Testis (tissue), 5 donors: ENCODE measurements at places on chromosomes 2 and 18. TPM values are rescaled to one million over a fixed set of nuclear protein-coding genes. Genes with fewer than 3 reads are reported as not detected.

DNA sequence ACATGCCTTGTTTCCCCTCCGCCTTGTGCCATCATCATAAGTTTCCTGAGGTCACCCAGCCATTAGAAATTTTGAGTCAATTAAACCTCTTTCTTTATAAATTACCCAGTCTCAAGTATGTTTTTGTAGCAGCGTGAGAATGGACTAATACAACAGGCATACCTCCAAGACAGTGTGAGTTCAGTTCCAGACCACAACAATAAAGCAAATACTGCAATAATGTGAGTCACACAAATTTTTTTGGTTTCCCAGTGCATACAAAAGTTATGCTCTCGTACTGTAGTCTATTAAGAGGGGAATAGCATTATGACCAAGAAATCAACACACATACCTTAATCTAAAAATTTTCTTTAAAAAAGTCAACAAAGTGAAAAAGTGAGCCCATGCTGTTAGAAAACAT lies 217.2 kb downstream of the NR4A2 start:
- no peak for DNase-seq

GRCh38 chr2:19214682-19215391 lies 143.6 kb downstream of the OSR1 start:
- DNase-seq: no peak

DNA sequence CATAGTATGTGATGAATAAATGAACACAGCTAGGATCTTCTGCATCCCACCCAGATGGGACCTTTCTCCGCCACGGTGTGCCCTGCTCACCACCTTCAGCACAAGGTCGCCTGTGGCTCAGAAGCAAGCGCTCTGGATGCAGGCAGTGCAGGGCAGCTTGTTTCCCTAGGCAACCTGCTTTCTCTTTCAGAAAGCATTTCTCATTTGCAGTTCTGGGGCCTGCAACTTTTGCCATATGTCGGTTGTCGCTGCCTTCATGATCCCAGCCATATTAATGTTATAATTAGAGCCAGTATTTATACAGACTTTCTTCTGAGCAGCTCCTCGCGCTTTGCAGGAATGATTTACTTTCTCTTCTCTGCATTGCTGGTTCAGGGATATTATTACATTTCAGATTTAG lies 692.8 kb downstream of the RNF144A start:
- no peak for DNase-seq

GRCh38 chr2:104004821-104005220 lies 849.1 kb upstream of the POU3F3 start:
- no peak for DNase-seq

GRCh38 chr2:25132299-25132635 lies 36.1 kb downstream of the POMC start:
- DNase-seq: no peak

DNA sequence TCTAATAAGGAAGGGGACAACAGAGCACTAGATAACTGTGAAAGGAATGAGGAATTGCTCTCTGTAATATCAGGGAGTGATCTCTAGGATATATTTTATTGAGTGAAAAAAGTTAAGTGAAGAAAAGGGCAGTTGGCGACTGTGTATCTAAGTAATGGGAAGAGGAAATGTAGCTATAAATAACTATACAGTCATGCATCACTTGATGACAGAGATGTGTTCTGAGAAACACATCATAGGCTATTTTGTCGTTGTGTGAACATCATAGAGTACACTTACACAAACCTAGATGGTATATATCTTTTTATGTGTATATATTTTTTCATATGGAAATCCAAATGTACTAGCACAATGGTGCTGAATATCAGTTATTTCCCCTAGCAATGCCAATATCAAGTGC lies 329.3 kb downstream of the TXNL1 start:
- DNase-seq: no peak

DNA sequence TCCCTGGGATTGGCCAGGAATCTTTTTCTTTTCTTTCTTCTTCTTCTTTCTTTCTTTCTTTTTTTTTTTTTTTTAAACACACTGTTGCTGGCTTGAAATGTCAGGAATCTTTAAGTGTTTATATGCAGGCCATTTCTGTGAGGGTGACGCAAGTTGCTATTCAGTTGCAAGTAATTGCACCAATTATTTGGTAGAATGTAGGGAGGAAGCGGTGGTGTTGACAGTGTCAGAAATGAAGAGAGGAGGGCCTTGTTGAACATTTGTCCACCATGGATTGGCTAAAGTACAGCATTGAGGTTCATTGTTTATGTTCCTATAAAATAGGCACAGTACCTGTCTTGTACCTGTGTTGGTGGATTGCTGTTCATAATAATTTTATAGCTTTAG lies 6.5 kb downstream of the RPIA start:
- no peak for DNase-seq

GRCh38 chr2:238741277-238741676 lies 106.6 kb upstream of the TWIST2 start:
- DNase-seq: no peak

DNA sequence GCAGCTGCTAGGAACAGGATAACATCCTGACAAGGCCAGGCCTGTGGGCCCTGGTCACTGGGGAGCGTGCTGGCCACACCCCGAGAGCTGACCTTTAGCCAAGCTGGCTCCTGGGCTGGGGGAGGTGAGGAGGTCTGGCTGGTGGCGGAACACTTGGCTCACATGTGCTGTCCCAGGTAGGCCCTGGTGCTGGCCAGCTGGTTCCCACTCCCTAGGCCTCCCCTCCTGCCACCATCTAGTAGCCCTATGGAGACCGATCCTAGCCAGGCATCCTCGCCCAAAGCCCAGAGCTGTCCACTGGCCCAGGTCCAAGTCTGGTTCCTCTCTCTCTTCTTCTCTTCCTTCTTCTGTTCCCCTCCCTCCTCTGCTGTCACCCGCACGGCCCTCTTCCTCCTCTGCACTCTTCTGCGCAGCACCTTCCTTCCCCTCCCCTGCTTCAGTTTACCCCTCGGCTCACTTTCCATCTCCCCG lies 52.4 kb downstream of the TNS1 start:
- no peak for DNase-seq

DNA sequence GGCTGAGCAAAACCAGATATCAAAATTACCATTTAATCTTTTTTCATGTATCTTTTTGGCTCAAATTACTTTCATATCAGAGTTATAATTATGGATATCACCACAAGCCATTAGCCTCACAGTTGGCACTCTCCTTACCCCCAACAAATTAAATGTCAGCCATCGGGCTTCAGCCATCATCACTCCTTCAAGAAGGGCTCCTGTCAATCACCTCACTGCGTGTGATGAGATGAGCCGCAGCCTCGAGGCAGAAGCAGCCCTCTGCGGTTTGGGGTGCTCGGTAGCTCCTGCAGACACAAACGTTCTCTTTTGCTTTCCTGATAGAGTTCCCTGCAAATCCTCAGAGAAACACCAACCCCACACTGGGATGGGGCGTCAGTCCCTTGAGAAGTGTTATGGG lies 94.1 kb downstream of the DNER start:
- no peak for DNase-seq

GRCh38 chr2:188142636-188143295 lies 148.9 kb upstream of the GULP1 start:
- no peak for DNase-seq

Gene MEP1B
- polyA plus RNA-seq: 0.78 TPM

Gene PNKD
- 90.7 TPM for polyA plus RNA-seq

Gene UGT1A3
- polyA plus RNA-seq: not detected

Gene SLC23A3
- 0.42 TPM for polyA plus RNA-seq

Gene IL1RL2
- 0.38 TPM for polyA plus RNA-seq

Gene TCF23
- polyA plus RNA-seq: 6.6 TPM

Gene SNORC
- 7.3 TPM for polyA plus RNA-seq

Gene POU3F3
- polyA plus RNA-seq: 0.96 TPM

Gene KCNG2
- polyA plus RNA-seq: 0.50 TPM

Gene HOXD8
- 36.6 TPM for polyA plus RNA-seq

Gene NCKAP5
- 3.0 TPM for polyA plus RNA-seq

Gene NBEAL1
- 7.6 TPM for polyA plus RNA-seq
